ENCODE measurements at places on chromosomes 3 and 15. TPM values are rescaled to one million over a fixed set of nuclear protein-coding genes. Genes with fewer than 3 reads are reported as not detected.

TEX9 gene
- 0.44 TPM for polyA plus RNA-seq

CHRFAM7A gene
- not detected for polyA plus RNA-seq

LIPC gene
- polyA plus RNA-seq, result 0.58 TPM

RBM5 gene
- polyA plus RNA-seq, result 63.1 TPM

TGM5 gene
- not detected for polyA plus RNA-seq

CX3CR1 gene
- 1.0 TPM for polyA plus RNA-seq

TRPM1 gene
- not detected for polyA plus RNA-seq

SPATA12 gene
- polyA plus RNA-seq, result not detected

PXYLP1 gene
- polyA plus RNA-seq, result 32.0 TPM

PAQR9 gene
- polyA plus RNA-seq, result not detected

NANOGP8 gene
- polyA plus RNA-seq, result not detected

MDFIC2 gene
- not detected for polyA plus RNA-seq

KNL1 gene
- 0.08 TPM for polyA plus RNA-seq

GPR171 gene
- polyA plus RNA-seq, result 162 TPM

SLC27A2 gene
- polyA plus RNA-seq, result 0.17 TPM

FBXO40 gene
- 0.17 TPM for polyA plus RNA-seq

GRAMD1C gene
- 0.13 TPM for polyA plus RNA-seq

CCDC54 gene
- not detected for polyA plus RNA-seq

GOLGA8Q gene
- not detected for polyA plus RNA-seq

SLC38A3 gene
- not detected for polyA plus RNA-seq

ZNF619 gene
- polyA plus RNA-seq, result 3.2 TPM

BMF gene
- 1.5 TPM for polyA plus RNA-seq

LMLN gene
- polyA plus RNA-seq, result 2.5 TPM

TMEM45A gene
- not detected for polyA plus RNA-seq

NR1I2 gene
- polyA plus RNA-seq, result 0.26 TPM

DUOXA2 gene
- polyA plus RNA-seq, result not detected

ACOX2 gene
- polyA plus RNA-seq, result not detected

STXBP5L gene
- not detected for polyA plus RNA-seq

GHRL gene
- polyA plus RNA-seq, result 0.69 TPM

GABRR3 gene
- polyA plus RNA-seq, result not detected

MUSTN1 gene
- not detected for polyA plus RNA-seq

DUOX2 gene
- polyA plus RNA-seq, result not detected

DLL4 gene
- polyA plus RNA-seq, result not detected

PAK6 gene
- not detected for polyA plus RNA-seq

ATP8B4 gene
- polyA plus RNA-seq, result not detected

KBTBD13 gene
- not detected for polyA plus RNA-seq

MLF1 gene
- polyA plus RNA-seq, result not detected
